Stimulated activated CD4-positive, alpha-beta T cell treated with anti-CD3 and anti-CD28 coated beads, Interleukin-1b, Interleukin-23, amount 100 ng/mL, for 1 hour (primary cell): ENCODE measurements at places on chromosomes 16 and 17.

DNA sequence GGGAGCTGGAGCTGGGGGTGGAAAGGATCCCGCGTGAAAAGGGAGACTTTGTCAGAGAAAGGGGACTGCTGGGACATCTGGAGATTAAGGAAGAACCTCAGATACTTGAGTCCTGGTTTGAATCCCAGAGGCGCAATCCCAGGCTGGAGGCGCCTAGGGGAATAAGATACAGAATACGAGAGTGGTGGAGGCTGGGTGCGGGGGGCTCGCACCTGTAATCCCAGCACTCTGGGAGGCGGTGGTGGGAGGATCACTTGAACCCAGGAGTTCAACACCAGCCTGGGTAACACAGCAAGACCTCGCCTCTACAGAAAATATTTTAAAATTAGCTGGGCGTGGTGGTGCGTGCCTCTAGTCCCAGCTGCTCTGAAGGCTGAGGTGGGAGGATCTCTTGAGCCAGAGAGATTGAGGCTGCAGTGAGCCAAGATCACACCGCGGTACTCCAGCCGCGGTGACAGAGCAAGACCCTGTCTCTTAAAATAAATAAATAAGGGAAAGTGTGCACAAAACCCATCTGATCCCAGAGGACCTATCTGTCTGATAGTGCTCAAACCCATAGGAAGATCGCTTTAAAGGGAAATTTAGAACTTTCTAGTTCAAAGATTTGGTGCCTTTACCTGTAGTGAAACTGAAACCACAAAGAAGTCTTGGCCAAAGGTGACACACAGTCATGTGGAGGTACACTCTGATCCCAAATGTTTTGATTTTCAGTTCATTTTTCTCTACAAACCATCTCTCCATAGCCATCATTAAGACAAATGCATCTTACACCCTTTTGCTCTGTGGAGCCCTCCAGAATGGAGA is 617 bp upstream of the SCRN2 start:
- DNase-seq: no peak

DNA sequence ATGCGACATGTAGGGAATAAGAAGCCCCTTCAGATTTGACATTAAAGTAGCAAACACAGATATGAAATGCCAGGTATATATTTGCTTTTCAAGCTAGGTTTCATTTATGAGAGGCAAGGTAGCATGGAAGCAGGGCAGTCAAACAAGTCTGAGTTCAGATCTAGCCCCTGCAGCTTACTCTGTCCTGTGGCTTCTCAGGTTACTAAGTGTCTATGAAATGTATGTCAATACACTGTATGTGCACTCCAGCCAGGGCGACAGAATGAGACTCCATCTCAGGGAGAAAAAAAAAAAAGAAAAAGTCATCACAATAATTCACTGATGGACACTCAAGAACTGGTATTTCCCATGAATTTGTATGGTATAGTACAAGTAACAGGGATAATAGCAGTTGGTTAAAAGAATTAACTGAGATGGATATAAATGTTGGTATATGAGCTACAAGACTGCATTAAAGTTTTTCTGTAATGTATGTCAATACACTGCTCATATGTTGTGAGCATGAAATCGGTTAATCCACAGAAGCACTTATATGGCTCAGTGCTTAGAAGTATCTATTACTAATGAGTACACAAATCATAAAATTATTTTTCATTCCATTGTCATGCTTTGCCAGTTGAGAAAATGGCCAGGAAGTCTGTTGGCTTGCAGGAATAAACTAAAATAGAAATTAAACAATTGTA is 2.9 kb upstream of the WSB1 start:
- DNase-seq: no peak

DNA sequence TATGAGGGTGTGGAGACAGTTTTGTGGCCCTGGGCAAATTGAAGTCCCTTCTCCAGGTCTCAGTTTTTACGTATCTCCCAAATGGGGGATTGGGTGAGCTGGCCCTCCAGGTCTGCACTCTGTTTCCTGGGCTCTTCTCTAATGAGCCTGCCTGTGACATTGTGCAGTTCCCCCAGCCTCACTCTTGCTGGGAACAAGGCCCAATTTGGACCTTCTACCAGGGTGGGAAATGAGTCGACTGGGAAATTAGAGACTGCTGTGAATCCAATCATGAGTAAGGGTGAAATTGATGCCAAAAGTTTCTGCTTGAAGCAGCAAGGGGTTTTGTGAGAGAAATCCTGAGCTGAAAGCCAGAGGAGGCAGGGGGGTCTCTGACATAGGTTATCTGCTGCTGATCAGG is 71.5 kb upstream of the KSR1 start:
- no peak for DNase-seq

- DNase-seq: no peak
Observed at GRCh38 chr17:36152639-36153120, 23.8 kb downstream of the TBC1D3B start.

DNA sequence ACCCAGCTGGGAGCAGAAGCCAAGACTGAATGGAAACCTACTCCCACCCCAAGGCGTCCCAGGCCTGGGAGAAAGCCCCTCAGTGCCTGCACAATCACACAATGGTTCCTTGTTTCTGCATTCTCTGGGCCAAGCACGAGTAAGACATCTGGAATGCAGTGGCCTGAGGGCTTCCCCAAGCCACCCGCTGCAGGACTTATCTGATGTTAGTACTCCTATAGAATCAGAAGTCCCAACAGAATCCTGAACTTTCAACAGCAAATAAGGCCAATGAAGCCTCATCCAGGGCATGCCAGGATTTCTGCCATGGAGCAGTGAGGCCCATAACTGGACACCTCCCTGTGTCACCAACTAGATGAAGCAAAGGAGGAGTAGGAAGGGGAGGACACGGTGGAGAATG is 28.6 kb downstream of the MYO18A start:
- no peak for DNase-seq

DNA sequence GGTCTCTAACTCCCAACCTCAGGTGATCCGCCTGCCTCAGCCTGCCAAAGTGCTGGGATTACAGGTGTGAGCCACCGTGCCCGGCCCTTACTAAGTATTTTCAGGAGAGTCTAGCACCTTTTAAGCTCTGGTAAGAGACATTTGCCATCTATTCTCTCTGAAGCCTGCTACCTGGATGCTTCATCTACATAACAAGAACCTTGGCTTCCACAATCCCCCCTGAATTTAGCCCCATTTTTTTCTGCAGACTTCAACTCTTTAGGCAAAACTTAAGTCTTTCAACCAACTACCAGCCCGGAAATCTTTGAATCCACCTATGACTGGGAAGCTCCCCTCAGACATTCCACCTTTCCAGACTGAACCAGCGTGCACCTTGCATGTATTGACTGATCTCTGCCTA is 14.0 kb upstream of the UBE2I start:
- DNase-seq: no peak

DNA sequence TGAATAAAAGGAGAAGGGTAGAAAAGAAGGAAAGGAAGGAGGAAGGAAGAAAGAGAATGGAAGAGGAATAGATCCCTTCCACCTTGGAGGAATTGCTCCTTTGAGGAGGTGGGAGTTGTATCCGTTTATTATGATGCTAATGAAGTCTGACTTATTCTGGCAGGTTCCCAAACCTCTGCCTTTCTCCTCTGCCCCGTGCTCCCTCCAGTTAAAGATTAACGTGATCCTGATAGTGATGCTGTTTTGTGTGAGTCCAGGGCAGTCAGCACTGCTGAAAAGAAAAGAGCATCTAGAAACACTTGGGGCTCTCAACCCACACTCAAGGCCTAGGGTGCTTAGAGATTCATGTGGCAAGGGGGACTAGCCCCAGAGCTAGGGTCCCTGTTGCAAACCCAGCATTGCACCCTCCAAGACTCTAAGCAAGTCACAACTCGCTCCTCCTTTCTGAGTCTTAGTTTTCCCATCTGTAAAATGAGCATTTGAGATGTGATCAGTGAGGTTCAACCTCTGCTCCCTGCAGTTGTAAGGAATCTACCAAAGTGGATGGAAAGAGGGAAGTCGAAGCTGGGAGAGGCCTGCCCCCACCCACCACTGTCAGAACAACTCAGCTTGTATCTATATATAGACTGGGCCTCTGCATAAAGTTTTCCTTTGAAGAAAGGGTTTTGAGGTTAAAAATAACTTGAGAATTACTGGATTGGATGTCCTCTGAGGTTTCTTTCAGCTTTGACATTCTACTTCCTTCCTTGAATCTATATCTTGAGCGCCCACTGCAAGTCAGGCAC is 46.9 kb upstream of the TMEM132E start:
- DNase-seq: no peak

- no peak for DNase-seq
Observed at GRCh38 chr17:44842748-44843147, 4.9 kb upstream of the HIGD1B start.

DNA sequence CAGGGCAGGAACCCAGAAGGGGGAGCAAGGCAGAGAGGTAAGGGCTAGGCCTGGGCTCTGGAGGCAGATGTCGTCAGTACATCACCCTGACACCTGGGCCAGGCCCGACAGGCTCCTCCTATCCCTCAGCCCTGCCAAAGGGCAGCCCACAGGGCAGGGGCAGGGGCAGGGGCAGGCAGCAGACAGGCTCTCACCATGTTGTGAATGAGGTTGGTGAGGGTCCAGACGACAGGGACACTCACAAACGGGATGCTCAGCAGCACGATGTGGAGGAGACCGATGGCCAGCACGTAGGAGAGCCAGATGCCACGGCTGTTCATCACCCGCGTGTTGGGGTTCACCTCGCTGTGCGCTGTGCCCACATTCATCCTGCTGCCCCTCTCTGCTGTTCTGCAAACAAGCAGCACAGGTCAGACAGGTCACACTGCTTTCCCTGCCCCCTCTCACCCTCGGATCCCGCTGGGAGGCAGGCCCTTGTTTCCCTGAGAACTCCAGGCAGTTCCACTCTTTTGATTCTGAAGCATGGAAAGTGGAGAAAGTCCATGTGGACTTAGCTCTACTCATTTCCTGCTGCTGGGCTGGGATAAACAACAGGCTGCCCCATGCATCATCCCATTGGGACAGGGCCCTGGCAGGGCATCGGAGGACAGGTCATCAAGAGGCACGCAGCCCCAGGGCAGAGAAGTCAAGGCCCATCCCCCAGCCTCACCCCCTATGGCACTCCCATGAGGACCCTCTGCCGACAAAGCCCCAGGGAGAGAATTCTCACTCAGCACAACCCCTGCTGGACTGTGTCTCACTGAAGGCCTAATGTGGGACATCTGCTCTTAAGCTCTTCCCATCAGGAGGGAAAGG is 3.3 kb downstream of the ORMDL3 start:
- no peak for DNase-seq

- no peak for DNase-seq
Observed at GRCh38 chr17:67557052-67557845, 160.5 kb upstream of the NOL11 start.

DNA sequence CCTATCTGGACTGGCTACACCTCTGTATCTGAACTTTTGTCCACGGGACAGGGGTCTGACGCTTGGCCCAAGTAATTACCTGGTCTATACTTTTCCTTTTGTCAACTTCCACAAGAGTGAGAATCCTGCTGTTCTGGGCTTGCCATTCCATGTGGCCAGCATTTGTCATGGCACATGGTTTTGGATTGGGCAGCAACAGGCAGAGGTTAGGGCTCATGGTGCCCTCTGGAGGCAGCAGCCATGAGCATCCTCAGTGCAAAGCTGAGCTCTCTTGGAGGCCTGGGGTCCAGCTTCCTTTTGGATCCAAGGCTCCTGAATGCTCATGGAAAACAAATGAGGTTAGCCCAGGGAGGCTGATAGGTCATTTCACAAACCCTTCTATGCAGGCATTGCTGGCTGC is 7.5 kb upstream of the EDC4 start:
- no peak for DNase-seq

GRCh38 chr16:27476240-27476639 is 73.5 kb downstream of the GTF3C1 start:
- no peak for DNase-seq

DNA sequence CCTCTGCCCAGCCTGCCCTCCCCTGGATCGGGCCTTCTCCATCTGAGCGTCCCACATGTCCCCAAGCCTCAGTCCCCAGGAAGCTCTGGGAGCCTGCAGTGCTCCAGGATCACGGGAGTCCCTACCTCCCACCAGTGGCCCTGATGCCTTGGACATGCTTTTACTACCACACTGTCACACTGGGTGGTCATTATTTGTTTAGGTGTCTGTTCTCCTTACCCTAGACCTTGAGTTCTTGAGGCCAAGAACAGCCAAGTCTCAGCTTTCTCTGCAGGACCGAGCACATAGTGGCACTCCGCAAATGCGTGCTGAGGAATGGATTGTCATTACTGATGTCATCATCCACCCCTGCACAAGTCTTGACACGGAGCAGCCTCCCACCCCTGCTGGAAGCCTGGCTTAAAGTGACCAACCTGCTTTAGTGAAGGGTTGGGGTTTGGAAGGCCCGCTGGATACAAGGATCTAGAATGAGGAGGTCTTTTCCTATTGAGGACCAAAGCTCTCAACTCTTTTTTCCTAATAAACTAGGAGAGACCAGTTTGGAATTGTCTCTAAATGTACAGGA is 132.9 kb upstream of the CRHR1 start:
- no peak for DNase-seq

GRCh38 chr17:410543-411401 is 58.2 kb upstream of the RPH3AL start:
- DNase-seq: no peak

DNA sequence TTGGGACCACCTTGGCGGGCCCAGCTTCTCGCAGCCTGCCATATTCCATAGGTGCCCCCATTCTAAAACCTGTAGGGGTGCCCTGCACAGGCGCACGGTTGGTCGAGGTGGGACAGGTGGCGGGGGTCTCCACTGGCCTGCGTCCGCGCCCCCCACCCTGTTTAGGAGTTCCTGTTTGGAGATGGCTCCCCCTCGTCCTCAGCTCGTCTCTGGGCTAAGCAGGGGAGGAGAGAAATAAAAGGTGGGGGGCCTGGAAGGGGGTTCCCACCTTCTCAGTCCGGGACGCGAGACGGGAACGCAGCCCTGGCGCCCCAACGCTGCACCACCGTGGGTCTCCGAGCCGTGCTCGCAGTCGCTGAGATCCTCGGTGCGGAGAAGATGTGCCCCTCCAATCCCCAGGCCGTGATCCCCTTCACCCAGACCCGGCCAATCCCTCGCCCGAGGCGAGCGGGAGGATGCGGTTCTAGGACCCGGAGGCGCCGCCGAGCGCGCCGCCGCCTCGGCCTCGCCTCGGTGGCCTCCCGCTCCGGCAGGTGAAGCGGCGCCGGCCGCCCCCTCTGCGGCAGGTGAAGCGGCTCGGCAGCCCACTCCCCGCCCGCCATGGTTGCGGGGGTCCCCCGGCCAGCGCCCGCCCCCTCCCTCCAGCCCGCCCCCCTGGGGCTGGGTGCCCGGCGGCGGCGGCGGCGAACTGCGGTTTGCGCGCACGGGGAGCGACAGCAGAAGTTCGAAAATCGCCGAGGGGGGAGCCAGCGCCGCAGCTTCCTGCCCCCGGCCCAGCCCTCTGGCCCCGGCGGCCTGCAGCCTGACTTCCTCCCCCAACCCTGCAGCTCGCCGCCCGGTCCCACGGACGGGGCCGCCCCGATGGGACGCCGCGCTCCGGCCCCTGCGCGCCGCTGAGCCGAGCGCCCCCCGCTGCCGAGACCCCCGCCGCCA is at the start of gene FMNL1:
FMNL1 (plus strand) TSS at position 805 of the 933 bp plus-strand sequence. CDS start 240 bp downstream, outside the sequence.
- no peak for DNase-seq
